ENCODE measurements at places on chromosomes 6 and 20. TPM values are rescaled to one million over a fixed set of nuclear protein-coding genes. Genes with fewer than 3 reads are reported as not detected.

GRCh38 chr6:158459726-158460125 lies 100.2 kb upstream of the TMEM181 start:
- no peak for DNase-seq

DNA sequence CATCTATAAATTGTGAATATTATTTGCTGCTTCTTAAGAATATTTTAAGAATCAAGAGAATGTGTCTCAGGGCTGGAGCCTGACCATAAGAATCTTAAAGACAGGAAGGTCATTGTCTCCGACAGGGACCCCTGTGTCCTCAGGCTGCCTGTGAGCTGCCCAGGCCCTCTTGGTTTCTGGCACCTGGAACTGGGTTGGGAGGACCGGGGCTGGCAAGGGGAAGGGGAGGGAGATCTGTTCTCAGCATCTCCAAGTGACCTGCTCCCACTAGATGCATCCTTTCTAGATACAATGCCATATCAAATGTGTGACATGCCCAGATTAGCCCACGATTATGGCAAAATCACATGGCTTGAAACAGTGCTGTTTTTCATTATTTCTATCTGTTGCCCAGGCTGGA lies 110.5 kb downstream of the SCML4 start:
- DNase-seq = no peak

DNA sequence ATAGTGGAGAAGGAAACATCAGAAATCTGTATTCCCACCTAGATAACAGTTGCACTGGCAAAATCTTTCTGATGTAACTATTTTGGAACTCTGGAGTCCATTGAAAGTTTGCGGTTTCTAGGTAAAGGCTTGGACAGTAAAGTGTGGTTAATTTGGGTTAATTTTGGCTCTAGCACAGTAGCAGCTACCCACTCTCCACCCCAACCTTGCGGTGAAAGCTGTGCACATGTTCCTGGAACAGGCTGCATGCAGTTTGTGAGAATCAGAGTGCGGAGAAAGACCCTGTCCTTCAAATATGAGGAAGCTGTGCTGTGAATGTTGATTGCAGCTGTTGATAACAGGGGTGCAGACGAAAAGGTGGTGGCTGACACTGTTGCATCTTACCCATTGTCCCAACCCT lies 38.4 kb downstream of the SMOC2 start:
- DNase-seq = no peak

GRCh38 chr6:36597775-36598174 lies 3.6 kb downstream of the SRSF3 start:
- DNase-seq = no peak

The DCBLD1 gene
- total RNA-seq = 34.8 TPM

DNA sequence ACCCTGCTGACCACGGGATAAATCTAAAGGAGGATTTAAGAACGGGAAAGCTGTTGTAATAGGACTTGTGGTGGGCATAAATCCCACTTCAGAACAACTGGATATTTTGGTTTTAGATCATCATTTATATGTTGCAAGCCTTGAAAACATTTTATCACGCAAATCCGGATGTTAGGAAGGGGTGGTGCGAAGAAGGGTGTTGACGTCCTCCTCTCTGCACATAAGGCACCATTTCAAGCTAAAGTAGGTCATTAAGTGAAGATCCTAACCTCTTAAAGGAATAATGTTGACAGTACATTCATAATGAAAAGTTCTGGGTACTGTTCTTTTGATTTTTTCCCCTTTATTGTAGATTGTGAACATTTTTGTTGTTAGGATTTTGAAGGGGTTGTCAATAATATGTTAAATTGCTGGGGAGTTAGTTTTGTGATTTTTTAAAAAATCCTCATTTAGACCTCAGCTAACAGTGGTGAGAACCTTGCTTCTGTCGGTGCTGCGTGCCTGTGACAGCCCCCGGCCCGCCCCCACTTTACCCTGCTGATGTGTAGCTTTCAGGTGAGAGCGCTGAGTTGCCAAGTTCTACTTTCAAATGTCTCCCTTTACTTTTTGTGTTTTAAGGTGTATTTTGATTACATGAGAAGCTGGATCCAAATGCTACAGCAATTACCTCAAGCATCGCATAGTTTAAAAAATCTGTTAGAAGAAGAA lies 88.8 kb downstream of the MAP3K4 start:
- DNase-seq = no peak

GRCh38 chr6:12163744-12164507 lies 126.2 kb upstream of the EDN1 start:
- DNase-seq = no peak

The SCRT2 gene
- total RNA-seq = not detected

GRCh38 chr20:23114018-23114417 lies 27.9 kb upstream of the CD93 start:
- DNase-seq = no peak

DNA sequence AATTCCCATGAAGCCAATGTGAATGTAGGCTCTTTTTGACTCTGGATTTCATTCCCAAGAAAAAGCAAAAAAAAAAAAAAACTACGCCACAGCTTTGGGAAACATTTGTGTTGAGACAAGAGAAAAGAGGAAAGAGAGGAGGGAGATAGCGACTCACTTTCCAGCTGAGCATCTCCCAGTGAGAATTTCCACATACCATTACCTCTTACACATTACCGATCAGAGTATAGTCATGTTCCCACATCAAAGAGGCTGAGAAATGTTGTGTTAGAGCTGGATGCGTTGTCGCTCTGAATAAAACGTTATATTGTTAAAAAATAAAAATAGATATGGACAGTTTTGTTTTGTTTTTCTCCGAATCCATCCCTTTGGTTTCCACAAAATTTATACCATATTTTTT lies 1019.3 kb upstream of the ADGRB3 start:
- no peak for DNase-seq

DNA sequence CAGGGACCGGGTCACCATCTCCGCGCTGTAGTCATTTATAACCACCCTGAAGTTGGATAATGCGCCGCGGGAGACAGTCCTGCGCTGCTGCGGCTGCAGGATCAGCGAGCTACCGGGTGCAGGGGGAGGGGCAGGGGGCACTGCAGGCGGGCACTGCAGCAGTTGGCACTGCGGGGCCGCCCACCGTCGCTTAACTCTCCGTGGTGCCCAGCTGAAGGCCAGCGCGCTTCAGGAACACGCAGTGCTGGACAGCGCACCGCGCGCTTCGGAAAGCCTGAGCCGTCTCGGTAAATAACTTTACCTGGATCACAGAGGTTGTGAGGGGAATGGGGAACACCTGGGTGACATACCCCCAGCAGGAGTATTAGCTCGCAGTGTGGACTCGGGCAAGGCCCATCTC lies 12.4 kb upstream of the LRFN2 start:
- DNase-seq = no peak

- no peak for DNase-seq
Measured at GRCh38 chr6:13101985-13102384, 226.4 kb downstream of the TBC1D7 start.

DNA sequence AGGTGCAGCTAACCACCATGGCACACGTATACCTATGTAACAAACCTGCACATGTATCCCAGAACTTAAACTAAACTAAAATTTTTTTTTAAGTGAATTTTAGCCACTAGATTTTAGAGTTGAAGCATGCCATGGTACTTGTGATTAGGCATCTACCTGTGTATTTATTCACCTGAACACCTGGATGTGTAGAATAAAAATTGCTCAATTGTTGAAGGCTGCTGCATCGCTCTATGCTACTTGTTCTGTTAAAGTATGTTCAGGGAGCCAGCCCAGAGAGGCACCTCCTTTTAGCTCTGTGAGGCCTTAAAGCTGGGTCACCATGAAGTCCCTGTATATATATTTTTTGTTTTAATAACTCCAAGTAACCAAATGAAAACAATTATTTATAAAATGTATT lies 28.3 kb downstream of the SLC22A3 start:
- DNase-seq = no peak

The KCNK15 gene
- not detected for total RNA-seq

DNA sequence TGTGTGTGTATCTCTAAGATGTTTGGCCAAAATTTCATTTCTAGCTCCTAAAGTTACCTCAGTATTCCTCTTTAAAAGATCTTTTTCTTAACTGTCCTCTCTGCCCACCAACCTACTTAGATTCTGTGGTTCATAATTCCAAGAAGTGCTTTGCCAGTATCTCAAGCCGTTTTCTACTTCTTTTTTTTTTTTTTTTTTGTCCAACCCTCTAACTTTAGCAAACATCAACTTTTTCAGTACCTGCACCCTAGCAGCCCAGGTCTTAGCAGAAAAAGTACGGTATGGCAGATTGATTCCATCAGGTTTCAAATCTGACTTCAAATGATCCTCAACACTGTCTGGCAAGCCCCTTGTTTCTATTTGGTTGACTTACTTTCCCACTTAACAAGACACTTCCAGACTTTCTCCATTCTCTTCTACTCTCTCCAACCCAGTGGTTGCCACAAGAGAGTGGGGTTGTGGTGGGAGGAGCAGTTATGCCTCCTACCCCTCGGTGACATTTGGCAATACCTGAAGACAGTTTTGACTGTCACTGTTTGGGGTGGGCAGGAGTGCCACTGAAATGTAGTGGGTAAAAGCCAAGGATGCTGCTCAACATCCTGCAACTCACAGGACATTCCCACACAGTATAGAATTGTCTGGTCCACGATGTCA lies 10.8 kb upstream of the MAN1A1 start:
- DNase-seq = no peak

- DNase-seq = peak; percentile 76
Measured at GRCh38 chr6:141483598-141484061, 649.1 kb upstream of the GJE1 start.

GRCh38 chr6:141736104-141736503 lies 396.6 kb upstream of the GJE1 start:
- DNase-seq = no peak

DNA sequence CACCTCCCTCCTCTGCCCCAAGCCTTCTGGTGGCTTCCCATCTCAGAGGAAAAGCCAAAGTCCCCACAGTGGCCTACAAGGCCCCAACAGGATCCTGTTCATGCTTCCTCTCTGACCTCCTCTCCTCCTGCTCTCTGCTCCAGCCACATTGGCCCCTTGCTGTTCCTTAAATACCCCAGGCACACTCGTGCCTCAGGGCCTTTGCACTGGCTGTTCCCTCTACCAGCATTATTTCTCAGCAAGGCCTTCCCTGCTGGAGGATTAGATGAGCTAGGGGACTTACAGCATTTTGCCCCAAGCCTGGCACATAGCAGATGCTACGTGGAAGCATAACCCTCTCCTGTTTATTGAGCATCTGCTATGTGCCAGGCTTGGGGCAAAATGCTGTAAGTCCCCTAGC lies 7.8 kb downstream of the CCN5 start:
- no peak for DNase-seq

The CPNE5 gene
- not detected for total RNA-seq

DNA sequence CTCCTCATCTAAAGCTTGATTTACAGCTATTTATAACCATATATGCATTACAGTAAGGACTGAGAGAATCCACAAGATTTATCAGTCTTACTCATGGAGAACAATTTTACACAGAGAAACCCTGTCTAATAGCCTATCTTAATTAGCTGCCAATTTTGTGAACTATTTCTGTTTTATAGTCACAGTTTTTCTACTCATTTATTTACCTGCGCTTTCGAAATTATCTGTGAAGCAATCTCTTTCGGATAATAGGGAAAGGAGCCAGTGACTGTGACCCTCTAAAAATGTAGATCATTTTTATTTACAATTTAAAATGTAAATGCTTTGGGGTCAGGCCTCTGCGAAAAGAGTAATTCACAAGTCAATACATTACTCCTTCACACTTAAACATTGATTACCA lies 98.1 kb downstream of the TSHZ2 start:
- DNase-seq = no peak

DNA sequence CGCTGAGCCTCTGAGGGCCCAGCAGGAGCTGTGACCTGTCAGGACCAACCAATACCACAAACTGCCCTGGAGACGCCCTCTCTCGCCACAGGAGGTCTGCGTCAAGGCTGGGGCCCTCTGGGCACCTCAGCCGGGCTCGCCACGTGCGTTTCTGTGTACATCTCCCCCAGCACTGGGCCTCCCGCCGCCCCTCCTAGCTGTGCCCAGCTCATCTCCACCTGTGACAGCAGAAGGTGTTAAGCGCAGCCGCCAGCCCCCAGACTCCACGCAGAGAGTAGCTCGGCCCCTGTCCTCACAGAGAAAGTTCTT lies 91.4 kb downstream of the TAF4 start:
- no peak for DNase-seq

DNA sequence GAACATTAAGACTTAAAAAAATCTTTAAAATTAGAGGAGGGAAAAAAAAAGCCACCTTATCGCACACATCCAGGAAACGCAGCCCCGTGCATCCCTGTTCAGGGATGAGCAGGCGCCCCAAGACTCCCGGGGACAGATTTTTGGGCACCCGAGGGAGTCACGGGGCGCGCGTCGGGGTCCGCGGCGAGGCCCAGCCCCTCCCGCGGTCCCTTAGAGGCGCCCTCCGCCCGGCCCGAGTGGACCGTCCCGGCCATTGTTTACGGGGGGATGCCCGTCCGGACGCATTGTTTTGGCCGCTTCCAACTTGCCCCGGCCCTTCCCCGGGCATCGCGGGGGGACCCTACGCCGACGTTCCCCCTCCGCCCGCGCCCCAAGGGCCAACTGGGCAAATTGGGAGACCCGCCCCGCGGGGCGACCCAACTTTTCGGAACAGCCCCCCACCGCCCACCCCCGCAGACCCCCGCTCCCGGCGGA lies 610 bp downstream of the ZNF217 start:
- peak; percentile 39 for DNase-seq

- DNase-seq = no peak
Measured at GRCh38 chr6:53834132-53834531, 39.3 kb downstream of the LRRC1 start.

GRCh38 chr6:27209659-27210269 lies 37.7 kb upstream of the PRSS16 start:
- DNase-seq = peak; percentile 29

DNA sequence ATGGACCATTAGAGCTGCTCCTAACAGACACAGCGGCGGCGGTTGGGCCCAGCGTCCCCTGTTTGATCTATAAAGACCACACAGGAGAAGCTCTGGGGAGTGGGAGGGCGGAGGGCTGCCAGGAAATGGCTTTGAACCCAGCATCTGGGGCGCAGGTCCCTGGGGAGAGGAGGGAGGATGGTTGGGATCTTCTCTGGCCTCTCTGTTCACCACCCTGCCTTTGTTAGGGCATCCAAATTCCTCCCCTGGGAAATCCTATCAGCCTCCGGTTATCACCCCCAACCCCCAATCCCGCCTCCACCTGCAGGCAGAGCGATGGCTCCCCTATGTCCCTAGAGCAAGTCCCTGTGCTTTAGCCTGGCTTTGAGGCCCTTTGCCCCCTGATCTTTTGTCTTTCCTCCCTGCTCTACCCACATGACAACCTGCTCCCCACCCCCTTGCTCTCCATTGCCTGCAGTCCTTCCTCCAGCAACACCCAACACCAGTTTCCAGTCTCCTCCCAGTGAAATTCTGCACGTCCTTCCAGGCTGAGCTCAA lies 7.1 kb downstream of the XKR7 start:
- DNase-seq = no peak

DNA sequence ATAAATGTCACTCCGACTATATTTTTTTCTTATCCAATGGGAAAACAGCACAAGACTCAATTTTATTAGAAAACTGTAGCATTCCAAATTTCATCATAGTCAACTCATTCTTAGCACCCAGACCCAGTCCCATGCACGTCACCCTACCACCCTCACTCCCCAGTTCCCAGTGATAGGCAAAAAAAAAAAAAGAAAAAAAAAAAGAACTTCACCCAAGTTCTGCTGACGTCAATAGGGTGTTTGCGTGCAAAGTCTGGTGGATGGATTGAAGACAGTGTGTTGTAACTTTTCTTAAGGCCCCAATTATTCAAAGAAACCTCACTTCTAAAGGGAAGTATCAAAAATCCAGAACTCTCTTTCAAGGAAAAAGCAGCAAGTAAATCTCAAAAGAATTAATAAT lies 213.9 kb upstream of the PRDM1 start:
- no peak for DNase-seq

GRCh38 chr6:137111296-137112066 lies 62.0 kb downstream of the IL22RA2 start:
- DNase-seq = no peak

- no peak for DNase-seq
Measured at GRCh38 chr20:32762754-32763201, 593 bp downstream of the DNMT3B start.

Measured in MG63 (cell line).